ENCODE measurements at places on chromosomes 16 and 17.

DNA sequence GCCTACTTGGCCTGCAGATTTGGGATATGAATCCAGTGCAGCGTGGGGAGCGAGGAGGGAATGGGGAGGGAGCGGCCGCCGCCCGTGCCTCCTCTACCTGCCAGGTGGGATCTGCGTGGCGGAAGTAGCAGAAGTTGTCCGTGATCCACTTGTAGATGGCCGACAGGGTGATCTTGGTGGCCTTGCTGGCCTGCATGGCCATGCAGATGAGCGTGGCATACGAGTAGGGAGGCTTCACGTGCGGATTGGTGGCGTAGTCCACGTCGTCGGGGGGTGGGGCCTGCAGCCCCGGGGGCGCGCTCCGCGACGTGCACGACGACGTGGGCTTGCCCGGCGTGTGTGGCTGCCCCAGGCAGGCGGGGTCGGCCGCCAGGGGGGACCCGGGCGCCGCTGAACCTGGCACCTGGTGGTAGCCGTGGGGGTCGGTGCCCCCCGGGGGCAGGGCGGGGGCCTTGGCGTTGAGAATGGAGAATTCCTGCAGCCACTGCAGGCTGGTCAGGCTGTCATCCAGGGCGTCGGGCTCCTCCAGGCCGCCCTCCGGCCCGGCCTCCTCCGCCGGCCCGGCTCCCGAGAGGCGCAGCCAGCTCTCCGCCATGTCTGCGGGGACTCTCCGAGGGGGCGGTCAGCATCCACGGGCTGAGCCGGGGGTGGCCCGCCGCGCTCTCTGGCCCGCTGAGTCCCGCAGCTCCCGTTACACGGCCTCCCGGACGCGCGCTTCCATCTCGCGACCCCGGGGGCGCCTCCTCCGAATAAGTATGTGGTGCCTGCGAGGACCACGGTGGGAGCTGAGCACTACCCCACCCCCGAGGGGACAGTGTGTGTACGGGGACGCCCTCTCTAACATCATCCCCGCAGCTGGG lies 1.0 kb downstream of the FOXJ1 start:
- DNase-seq = no peak

- no peak for DNase-seq
These were observed 314.3 kb downstream of the C16orf95 start for GRCh38 chr16:87002717-87003413.

DNA sequence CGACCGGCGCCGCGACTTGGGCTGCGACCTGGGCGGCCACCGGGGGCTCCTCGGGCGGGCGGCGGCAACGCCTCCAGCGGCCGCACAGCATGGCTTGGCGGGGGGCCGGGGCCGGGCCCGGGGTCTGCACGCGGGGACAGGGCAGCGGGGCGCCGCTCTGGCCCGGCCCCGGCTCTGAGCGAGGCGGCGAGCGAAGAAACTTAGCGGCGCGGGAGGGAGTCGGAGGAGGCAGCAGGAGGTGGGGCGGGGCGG lies at the start of gene PLCD3:
TSS of gene PLCD3 (minus strand) at position 196 of the 252 bp plus-strand sequence. CDS start at position 91, 105 bp downstream.
- DNase-seq = no peak

DNA sequence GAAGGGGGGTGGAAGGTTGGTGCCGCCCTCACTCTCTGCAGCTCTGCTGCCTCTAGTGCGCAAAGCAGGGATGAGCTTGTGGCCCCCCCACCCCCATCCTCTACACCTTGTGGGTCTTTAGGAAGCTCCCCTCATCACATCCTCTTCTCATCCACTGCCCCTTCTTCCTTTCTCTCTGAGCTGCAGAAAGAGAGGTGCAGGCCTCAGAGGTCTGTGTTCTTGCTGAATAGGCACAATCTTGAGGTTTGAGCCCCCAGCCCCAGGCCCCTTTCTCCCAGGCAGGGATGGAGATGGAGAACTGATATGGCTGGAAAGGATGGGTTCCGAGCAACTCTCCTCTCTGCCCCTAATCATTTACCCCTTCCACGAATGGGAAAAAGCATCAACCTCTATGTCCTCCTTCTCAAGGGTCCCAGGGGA lies 2.6 kb downstream of the CACNA1G start:
- DNase-seq = no peak

DNA sequence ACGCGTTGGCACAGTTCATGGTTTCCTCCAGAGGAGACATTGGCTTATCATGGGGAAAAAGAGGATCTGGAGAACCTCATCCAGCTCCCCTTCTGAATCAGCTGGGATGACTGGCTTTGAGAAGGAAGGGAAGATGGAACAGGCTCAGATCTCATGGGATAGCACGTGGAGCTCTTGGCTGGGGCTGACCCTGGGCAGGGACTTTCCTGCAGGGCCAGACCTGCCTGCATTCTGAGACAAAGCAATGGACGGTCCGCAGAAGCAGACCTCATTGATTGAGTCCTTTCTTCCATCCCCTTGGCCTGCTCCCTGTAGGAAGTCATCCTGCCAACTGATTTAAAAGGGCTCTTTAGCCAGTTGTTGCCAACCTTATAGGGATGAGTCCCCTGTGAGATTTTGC lies 26.2 kb downstream of the PLCD3 start:
- no peak for DNase-seq

DNA sequence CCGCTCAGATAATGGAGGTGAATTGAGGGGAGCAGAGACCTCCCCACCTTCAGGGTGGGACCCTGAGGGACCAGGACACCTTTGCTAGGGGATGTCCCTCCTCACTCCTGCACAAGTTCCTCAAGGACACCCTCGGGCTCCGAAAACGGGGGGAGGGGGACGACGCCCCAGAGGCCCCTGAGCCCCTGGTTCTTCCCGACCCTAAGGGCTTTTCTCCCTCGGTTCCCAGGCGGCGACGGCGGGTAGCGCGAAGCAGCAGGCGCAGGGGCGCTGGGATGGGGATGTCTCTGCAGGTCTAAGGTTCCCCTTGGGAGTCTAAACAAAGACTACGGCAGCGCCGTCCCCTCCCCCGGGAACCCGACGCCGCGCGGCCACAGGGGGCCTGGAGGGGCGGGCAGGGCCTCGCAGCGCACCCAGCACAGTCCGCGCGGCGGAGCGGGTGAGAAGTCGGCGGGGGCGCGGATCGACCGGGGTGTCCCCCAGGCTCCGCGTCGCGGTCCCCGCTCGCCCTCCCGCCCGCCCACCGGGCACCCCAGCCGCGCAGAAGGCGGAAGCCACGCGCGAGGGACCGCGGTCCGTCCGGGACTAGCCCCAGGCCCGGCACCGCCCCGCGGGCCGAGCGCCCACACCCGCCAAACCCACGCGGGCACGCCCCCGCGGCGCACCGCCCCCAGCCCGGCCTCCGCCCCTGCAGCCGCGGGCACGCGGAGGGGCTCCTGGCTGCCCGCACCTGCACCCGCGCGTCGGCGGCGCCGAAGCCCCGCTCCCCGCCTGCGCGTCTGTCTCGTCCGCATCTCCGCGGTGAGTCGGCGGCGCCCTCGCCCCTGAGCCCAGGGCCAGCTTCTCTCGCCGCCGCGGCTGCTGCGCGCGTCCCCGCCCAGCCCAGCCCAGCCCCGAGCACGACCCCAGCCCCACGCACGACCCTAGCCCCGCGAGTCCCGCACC lies 36.7 kb upstream of the NDRG4 start:
- no peak for DNase-seq

DNA sequence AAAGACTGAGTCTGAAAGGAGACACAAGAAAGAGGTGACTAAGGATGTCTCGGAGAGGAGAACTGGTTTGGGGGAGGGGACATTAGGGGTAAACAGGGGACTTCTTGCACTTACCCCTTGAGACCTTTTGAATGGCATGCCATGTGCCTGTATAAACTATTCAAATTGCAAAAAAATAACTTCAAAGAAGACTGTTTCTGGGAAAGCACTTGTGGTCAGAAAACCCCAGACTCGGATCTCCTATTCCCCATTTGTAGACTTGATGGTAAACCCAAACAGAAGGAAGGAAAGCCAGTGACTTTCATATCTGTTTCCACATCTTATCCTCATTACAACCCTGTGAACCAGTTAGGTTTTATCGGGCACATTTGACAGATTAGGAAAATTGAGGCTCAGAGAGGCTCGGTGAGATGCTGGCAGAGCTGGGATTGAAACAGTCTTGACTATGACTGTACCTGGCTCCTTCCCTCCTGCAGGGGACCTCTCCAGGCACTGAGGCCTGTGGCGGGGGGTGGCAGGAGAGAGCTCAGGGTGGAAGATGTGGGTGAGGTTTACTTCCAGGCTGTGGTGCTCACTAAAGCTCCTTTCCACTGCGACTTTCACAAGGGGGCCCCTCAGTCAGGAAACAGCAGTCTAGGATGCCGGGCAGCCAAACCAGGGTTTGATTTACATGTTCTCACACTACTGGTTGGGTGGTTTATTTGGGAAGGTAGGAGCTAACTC lies 30.5 kb upstream of the PLCG2 start:
- DNase-seq = peak; percentile 76

GRCh38 chr17:58276423-58276822 lies 4.3 kb downstream of the MPO start:
- DNase-seq = no peak

DNA sequence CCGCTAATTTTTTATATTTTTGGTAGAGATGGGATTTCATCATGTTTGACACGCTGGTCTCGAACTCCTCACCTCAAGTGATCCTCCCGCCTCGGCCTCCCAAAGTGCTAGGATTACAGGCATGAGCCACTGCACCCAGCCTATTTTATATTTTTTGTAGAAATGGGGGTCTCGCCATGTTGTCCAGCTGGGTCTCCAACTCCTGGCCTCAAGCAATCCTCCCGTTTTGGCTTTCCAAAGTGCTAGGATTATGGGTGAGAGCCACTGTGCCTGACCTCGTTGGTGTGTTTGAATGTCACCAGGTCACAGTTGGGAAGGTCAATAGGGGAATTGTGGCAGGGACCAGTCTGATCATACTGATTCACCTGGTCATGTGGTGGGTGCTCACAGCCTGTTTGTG lies 56.7 kb upstream of the NKD1 start:
- DNase-seq = no peak

DNA sequence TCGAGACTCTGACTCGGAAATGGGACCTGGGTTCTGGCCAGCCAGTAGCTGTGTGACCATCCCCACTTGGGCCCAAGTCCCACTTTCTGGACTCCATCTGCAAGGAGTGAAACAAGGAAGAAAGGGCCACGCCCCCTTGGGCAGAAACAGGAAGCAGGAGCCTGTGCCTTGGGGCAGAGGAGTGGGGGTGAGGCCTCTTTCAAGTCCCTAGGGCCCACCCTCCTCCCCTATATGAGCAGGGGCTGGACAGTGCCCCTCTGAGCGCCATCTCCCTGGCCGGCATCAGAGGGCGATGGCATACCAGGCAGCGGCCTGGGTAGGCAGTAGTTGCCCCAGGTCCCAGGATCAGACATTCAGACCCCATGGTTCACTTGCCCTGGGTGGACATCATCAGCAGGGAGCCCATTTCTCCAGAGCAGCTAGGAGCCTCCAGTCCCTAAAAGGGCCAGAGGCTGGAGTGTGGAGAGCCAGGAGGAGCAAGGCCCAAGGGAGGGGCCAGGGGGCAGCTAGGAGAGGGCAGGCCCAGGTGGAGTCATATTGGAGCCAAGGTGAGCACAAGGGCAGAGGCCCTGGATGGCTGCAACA lies 7.1 kb downstream of the BCAR1 start:
- DNase-seq = no peak

- DNase-seq = peak; percentile 68
These were observed at the start of gene CCL5 for GRCh38 chr17:35879773-35880654. Gene CCL5, minus strand, starts transcription at chr17:35880360.

- no peak for DNase-seq
These were observed 16.8 kb upstream of the DYNLL2 start for GRCh38 chr17:58066401-58066800.

DNA sequence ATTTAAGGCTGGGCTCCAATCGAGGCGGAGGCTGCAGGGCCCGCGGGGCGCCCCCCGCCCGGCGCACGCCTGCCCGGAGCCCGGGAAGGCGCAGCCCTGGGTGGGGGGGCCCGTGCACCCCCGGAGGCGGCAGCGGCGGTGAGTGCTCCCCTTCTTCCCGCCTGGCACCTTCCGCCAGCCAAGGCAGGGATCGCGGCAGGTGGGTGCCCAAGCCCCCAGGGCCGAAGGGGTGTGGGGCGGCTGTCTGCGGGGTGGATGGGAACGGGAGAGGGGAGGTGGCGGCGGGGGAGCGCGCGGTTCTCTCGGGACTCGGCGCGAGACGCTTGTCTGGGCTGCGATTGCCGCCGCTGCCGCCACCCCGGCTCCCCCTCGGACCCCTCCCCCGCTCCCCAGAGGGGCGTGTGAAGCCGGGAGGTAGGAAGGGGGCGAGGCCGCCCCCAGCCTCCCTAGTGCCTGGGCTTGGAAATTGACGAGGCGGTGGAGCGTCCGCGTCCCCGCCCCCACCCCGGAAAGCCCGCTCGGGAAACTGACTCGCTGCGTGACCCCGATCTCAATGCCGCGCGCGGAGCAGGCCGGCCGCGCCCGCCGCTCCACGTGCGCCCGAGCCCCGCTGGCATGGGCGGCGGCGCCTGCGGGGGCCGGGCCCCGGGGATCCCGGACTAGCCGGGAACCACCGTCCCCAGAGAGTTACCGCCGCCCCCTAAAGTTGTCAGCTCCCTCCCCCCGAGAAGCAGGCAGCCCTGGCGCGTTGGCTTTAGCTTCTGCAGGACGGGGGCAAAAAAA lies 231.5 kb downstream of the MRTFB start:
- no peak for DNase-seq

DNA sequence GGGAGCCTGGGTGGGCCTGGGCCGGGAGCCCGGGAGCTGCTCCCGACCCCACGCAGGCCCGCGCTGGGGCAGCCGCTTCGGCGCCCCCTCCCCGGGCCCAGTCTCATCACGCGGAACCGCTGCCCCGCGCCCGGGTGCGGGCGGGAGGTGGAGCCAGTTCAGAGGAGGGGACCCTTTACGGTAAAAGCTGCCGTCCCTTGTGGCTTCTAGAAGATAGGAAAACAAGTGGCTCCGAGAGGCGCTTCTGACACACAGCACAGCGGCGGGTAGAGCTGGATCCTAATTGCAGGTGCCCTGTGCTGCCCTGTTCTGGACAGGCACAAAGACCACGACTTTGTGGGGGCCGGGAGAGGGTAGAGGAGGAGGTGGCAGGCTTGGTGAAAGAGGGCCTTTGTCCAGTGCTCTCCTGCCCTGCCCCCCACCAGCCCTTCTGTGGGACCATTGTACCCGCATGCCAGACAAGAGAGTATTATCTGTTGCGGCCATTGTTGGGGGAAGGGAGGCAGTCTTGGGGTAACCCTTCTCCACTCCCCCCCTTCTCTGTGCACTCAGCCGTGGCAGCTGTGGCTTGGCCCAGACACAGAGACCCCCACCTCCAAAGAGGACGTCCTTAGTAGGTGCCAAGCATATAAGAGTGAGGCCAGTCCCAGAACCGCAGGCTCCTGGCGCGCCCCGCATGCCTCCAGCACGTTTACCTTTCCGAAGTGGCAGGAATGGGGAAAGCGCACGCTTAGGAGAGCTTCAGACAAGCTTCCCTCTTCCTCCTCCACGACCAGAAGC lies 736 bp downstream of the CNP start:
- no peak for DNase-seq

- no peak for DNase-seq
These were observed 2.9 kb upstream of the HIC1 start for GRCh38 chr17:2051933-2052559.

DNA sequence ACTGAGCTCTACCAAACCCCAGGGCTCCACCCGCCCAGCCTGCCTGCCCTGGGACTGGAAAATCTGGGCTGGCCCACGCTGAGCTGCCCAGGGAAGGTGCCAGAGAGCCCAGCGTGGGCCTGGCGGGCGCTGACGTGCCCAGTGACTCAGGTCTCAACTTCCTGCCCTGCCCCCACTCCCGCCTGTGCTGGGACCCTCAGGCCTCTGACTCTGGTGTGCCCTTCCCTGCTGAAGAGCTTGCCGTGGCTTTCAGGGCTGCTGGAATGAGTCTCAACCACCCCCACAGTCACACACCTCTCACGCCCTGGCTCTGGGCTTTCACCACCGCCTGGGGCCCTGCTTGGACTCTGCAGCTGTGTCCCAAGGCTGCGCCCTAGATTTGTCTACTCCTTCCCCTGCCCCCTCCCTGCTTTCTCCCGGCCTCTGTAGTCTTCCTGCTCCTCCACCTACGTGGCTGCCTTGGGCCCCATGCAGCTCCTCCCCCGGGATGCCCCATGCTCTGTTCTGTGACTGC lies 10.4 kb downstream of the LLGL1 start:
- no peak for DNase-seq

All from GF-D8 (cell line).